ENCODE measurements at places on chromosomes 6 and 20. TPM values are rescaled to one million over a fixed set of nuclear protein-coding genes. Genes with fewer than 3 reads are reported as not detected.

OPRL1 gene
- 0.49 TPM for total RNA-seq

ZC3H12D gene
- total RNA-seq = 0.51 TPM

BHLHE23 gene
- not detected for total RNA-seq

LGSN gene
- not detected for total RNA-seq

DEFB121 gene
- not detected for total RNA-seq

SLC18B1 gene
- total RNA-seq = 2.8 TPM

MRPS26 gene
- 52.2 TPM for total RNA-seq

LHFPL5 gene
- not detected for total RNA-seq

C6orf163 gene
- 1.4 TPM for total RNA-seq

SPINT3 gene
- total RNA-seq = not detected

DEF6 gene
- total RNA-seq = 2.8 TPM

NOTCH4 gene
- total RNA-seq = 24.4 TPM

LRRN4 gene
- 0.46 TPM for total RNA-seq

MEI4 gene
- total RNA-seq = 0.65 TPM

SRMS gene
- total RNA-seq = not detected

All from Right ventricle myocardium inferior (tissue), 1 donor.